ENCODE measurements at places on chromosomes 6 and 20.

- DNase-seq, result no peak
Observed at GRCh38 chr6:157682856-157683481, 140.1 kb upstream of the SNX9 start.

GRCh38 chr6:41239467-41240159 lies 11.5 kb downstream of the TREML4 start:
- DNase-seq, result peak; percentile 59

DNA sequence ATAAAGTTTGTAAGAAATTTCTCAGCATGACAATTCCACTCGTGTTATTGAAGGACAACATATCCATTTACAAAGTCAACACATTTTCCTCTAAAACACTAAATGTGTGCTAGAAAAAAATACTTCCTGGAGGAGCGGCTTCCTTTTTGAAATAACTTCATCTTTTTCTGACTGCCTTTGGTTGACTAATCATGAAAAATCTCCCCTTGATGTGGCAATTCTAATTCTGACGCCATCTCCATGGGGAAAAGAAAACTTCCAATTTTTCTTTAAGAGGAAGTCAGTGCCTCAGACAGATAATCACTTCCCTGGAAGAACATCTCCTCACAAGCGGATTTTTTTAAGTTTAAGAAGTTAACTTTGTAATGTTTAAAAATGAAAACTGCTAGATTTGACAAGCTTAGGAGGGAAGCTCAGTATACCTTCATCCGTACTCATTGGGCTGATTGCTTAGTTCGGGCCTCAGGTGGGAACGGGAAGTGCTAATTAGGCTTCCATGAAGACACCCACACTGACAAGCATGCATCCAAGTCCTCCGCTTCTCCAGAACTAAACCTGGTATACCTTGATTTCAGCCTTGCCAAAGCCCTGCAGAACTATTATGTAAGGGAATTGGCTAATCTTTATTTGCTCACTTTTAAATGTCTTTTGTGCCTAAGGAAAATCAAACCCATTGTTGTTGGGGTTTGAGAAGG lies 35.1 kb upstream of the DUSP22 start:
- no peak for DNase-seq

DNA sequence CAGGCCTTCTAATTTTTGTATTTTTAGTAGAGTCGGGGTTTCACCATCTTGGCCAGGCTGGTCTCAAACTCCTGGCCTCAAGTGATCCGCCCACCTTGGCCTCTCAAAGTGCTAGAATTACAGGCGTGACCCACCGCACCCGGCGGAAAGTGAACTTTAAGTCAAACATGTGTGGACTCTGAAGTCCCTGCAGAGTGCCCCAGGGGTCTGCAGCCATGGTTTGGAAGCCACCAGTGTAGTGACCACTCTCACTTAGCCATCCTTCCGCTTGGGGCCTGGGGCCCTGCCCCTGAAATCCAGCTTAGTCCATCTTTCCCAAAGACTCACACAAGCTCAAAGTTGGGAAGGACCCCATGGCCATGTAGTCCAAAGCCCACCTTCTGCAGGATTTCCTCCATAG lies 164.5 kb downstream of the GRM4 start:
- peak; percentile 10 for DNase-seq

GRCh38 chr6:157984686-157985225 lies 3.1 kb downstream of the SYNJ2 start:
- DNase-seq, result no peak

DNA sequence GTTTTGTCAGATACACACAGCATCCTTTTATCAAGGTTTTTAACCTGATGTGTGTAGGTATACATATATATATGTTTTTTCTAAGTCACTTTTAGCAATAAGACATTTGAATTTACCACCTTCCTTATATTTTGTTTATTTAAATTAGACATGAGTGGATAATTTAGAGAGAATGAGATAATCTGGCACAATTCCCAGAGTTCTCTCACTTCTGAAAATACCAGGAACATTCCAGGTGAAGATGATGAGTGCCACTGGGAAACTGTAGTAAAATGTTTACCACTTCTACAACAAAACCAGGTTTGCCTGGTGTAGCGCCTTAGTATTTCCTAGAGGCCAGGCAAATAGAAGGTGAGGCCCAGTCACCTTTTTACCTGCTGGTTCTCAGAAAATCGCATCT lies 189.5 kb downstream of the TMEM242 start:
- no peak for DNase-seq

DNA sequence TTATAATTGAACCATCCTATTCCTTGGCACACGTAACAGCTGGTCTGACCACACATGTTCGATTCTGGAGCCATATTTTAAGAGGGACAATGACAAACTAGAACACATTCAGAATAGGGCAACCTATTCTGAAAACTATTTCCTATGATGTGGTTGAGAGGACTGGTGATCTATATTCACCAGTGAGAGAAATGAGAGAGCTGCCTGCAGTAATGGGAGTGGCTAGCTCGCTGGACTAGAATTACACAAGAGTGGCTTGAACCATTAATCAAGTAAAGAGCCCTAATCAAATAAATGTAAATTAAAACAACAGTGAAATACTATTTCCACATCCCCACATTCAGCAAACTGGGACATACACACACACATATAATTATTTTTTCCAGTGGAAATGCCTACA lies 55.3 kb upstream of the LY86 start:
- DNase-seq, result no peak

- no peak for DNase-seq
Observed at GRCh38 chr6:53014744-53015143, 19.7 kb upstream of the GSTA4 start.

DNA sequence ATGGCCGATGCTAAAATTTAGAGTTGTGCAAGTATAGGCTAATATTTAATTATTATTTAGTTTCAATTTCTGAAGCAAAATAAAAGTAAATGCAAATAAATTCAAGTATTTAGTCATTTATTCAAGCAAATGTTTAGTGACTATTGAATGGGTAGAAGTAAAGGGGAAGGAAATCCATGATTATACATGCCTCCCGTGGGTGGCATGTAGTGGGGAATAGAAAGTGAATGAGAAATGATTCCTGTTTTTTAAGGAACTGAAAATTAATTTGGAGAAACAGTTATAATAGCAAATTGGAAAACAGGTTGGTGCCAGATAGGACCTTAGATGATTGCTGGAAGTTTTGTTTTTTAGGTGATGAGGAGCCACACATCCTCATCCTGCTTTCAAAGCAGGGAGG lies 35.4 kb downstream of the FAM229B start:
- DNase-seq, result no peak

DNA sequence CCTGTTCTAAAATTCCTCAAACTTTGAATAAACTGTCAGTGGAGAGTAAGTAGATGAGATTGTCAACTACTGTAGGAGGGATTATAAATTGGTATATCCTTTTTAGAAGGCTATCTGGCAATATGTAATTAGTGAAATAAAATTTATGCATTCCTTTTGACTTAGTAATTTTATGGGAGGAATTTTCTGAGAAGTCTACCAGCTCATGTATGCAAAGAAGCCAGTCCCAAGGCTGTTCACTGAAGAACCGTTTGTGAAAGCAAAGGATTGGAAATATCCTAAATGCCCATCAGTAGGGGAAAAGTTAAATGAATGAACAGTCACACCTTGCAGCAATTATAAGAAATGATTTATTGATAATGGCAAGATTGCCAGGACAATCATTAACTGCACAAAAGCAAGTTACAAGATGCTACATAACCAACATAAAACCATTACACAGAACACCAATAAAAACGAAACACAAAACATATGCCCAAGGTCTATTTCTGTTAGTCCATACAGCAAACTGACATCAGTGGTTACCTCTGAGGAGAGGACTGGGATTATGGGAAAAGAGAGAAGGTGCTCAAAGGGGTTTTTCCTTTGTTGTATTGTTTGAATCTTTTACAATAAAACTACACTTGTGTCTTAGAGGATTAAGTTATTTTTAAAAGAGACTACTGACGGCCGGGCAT lies 4.6 kb upstream of the DSTN start:
- no peak for DNase-seq

DNA sequence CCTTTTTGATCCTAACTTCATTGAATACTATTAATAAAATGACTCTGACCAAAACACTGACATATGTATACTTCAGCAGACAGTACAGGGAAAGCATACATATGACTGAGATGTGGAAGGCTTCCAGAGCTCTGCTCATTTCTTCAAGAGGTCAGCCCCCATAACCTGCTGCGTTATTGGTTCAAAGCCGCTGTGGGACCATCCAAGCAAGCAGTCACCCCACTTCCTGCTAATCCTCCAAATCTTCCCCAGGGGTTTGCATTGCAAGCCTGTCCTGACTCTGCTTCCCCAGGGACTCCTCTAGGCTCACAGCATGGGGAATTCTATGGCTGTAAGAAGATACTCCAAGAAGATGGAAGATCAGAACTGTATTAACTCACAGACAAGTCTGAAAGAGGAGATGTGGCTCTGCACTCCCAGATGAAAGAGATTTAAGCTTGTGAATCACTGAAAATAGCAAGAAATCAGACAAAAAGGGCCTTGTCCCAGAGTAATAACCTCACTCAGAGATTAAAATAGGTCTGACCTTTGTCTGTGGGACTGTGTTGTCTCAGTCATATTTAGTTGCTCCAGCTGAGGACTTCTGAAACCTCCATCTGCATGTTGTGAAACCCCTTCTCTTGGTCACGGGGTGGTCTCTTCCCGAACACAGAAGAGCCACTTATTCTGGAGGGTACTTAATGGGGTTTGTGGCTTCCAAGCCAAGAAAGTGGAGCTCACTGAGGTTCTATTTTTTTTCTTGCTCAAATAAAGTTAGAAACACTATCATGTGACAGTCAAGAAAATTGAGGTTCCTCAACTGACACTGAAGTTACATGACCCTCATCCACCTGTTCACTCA lies 101.5 kb upstream of the MARCKS start:
- no peak for DNase-seq

- no peak for DNase-seq
Observed at GRCh38 chr6:143857651-143858050, 6.6 kb upstream of the ZC2HC1B start.

DNA sequence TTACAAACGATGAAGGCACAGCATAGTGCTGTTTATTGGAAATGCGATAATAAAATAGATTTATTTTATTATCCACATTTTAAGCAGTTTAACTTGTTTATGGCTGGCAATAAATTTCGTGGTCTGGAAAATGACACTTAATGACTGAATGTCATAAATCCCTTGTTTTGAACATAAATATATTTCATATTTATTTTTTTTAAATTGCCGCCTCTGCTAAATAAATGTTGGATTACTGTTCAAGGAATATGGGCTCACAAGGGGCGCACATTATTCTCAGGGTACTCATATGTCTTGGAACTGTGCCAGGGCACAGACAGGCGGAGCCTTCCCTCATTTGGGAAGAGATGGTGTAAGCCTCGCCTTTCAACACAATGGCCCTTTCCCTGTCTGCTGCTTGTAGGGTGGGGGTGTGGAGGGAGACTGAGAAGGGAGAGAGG lies 134.3 kb downstream of the PXDC1 start:
- DNase-seq, result no peak

- DNase-seq, result no peak
Observed at GRCh38 chr6:166691199-166691598, 64.1 kb upstream of the RPS6KA2 start.

- DNase-seq, result no peak
Observed at GRCh38 chr20:54432966-54433365, 42.4 kb upstream of the DOK5 start.

- DNase-seq, result no peak
Observed at GRCh38 chr20:13041574-13042457, 33.0 kb downstream of the SPTLC3 start.

- DNase-seq, result no peak
Observed at GRCh38 chr20:49344975-49345374, 67.1 kb upstream of the ZNFX1 start.

DNA sequence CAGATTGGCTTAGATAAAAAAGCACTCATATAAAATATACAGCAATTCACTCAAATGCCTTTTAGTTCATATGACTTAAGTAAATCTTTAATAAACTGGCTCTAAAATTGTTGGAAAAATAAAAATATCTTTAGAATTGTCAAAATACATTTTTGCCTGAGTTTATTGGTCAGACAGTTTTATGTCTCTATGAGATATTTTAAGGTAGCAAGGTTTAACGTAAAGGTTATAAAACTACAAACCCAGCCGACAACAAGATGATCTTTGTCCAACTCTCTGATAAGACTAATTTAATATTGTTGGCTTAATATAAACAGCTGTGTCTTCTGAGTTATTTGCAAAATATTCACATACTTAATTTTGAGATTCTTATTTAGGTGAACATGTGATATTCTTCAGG lies 39.5 kb downstream of the RNASET2 start:
- DNase-seq, result no peak

DNA sequence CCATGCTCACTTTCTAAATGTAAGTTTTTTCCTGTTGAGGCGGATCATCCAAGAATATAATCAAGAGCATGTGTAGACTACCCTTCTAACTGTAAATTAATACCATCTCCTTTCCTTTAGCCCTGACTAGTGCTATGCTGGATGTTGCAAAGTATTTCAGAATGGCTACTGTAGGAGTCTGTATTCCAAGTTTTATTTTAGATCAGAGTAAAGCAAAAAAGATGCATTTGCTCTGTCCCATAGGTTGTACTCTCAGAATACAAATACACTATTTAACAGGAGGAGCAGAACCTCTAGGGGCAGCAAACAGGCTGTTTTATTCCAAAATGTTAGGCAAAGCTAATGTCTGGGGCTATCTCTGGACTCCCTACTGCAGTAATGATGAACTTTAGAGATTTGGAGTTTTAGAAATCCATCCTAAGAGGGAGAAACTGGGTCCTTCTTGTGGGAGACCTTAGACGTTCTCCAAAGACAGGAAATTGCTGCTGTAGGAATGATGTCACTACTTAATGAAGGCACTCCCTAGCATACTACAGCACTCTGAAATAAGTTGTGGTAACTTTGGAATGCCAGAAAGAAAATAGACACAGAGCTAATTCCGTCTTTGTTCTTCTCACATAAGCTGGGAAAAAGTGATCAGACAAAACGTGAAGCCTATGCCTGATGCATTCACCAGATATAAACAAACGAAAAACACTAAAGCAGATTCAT lies 392.4 kb upstream of the HS3ST5 start:
- no peak for DNase-seq

GRCh38 chr6:4665489-4666417 lies 110.5 kb upstream of the CDYL start:
- DNase-seq, result no peak

GRCh38 chr6:148974351-148974750 lies 227.5 kb downstream of the UST start:
- DNase-seq, result no peak

DNA sequence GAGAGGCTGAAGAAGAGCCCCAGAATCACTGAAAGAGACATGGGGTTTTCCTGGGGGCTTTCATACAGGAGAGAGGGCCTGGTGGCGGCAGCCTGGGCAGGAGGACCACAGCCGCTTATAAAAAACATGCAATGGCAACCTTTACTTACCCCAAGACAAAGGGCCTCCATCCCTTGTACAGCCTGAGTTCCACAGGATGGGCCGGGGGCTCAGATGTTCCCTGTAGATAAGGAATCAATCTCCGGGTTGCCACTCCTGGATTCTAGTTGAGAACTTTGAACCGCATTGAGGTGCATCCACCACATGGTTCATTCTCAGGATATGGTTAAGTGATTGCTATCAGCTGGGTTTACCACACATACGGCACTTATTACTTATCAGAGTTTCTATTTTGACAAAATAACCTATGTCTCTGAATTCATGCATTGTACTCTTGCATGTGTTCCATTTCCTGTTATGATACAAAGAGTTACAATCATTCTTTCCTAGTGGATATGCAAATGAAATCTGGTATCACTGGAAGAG lies 677.6 kb downstream of the KIF16B start:
- no peak for DNase-seq
